ENCODE measurements at places on chromosomes 3 and 15.

- DNase-seq, result no peak
Measured at GRCh38 chr15:70258369-70259027, 160.8 kb upstream of the TLE3 start.

DNA sequence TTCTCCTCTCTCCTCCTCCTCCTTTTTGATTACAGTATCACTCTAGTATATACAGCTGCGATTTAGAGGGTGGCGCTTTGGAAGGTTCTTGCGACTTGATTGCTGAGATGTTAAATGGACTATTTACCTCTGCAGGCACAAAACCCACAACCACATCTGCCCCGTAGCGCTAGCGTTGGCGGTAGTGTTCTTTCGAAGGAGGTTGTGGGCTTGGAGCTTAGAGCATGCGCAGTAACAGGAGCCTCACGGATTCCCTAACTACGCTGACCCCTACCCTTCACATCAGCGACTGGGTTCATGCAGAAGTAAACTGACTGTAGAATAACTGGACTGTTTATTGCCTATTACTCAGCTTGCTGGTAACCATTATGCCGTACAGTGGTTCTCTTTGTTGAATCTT, 58.0 kb downstream of the CGGBP1 start:
- no peak for DNase-seq

DNA sequence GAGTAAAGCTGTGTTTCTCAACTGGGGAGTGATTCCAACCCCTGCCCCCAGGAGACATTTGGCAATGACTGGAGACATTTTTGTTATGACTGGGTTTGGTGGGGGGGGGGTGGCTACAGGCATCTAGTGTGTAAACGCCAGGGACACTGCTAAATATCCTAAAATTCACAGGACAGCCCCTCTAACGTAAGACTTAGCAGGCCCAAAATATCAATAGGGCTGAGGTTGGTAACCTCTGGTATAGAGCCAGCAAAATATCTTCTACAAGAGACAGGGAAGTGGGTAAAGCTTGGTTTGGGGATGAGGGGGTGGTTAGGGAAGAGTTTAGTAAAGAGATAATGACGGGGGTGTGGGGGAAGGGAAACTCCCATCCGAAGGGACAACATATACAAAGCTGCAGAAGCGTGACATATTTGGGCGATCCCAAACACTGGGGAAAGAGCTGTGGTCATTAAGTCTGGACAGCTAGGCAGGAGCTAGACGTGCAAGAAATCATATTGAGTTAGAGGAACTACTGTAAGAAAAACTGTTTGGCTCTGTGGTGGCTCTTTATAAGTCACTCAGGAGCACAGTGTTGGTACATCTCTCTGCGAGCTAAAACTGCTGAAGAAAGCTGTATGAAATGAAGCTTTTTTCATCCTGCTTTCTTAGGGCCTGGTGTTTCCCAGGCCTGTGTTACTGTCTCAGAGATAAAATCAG, 697 bp upstream of the TRIM69 start:
- DNase-seq, result no peak

DNA sequence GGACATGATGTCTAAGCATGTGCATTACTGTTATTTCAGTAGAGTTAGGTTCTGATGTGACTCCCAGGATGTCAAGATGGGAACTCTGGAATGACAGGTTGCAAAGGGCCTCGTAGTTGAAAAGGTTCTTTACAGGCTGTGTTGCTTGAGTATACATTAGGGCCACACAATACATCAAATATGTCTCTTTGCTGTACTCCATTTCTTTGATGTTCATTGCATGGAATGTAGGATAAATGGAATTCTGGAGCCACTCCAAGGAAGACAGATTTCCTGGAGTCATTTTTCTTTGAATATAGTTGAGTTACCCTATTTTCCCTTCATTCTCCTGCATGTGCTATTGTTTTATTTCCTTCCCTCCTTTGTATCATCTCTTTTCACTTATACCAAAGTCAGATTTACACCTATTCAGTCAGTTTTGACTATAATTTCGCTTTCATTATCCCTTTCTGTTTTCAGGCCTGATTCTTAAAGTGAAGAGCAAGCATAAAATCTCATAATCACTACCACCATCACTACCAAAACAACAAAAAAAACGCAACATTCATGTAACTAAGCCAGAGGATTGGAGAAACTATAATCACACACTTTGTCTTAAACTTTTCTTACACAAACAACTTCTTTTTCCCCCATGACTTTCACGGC, 61.2 kb upstream of the PTX3 start:
- no peak for DNase-seq

GRCh38 chr3:32401126-32401525, 9.5 kb downstream of the CMTM7 start:
- no peak for DNase-seq

DNA sequence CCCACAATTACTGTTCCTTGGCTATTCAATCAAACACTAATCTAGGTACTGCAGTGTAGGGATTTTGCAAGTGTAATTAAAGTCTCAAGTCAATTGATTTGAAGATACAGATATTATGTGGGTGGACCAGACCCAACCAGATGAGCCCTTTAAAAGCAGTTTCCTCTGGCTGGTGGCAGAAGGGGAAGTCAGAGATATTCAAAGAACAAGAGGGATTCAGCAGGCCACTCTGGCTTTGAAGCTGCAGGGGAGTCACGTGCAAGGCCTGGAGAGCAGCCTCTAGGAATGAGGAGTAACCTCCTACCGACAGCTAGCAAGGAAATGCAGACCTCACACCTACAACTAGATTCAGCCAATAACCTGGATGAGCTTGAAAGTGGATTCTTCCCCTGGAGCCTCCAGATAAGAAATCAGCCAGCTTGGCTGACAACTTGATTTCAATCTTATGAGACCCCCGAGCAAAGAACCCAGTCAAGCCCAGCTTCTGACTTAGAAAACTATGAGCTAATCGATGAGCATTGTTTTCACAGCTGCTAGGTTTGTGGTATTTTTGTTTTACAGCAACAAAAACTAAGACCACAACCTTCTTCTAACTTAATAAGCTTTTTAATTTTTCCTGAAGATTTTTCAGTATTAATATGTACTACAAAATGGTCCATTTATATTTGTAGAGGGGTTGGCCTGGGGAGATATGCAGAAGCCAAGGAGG, 13.4 kb downstream of the HACD2 start:
- DNase-seq, result no peak

DNA sequence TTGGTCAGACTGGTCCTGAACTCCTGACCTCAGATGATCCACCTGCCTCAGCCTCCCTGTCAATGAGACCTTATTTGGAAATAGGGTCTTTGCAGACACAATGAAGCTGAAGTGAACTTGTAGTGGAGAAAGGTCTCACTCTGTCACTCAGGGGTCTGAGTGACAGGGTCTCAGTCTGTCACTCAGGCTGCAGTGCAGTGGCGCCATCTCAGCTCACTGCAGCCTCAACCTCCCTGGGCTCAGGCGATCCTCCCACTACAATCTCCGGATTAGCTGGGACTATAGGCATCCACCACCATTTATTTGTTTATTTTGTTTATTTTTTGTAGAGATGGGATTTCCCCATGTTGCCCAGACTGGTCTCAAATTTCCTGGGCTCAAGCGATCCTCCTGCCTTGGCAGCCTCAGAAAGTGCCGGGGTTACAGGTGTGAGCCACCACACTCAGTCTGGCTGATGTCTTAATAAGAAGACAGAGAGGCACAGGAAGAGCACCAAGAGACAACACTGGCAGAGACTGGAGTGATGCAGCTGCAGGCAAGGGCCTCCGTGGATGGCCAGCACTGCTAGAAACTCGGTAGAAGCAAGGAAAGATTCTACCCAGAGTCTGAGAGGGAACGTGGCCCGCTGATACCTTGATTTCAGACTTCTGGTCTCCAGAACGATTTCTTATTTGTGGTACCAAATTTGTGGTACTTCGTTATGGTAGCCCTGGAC, 26.2 kb upstream of the RAF1 start:
- DNase-seq, result no peak

GRCh38 chr3:101271728-101272127, 48.6 kb downstream of the IMPG2 start:
- DNase-seq, result no peak

DNA sequence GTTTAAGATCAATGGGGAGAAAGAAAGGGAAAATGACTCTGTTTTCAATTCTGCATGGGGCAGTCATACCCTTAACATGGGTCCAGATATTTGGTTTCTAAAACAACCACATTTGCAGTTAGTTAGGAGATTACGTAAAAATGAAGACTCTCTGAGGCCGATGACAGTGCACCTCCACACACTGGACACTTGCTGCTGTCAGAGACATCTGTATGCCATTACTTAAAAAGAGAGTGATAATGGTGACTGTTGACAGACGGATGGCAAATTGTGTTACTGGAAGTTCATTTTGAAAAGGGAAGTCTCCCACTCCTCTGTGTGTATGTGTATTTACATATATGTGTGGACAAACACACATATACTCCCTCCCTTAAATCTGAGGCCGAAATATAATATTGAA, 304.5 kb upstream of the SEMA6D start:
- no peak for DNase-seq

GRCh38 chr3:58884453-58884852, 165.4 kb downstream of the CFAP20DC start:
- no peak for DNase-seq

GRCh38 chr3:59150039-59150438, 100.2 kb upstream of the CFAP20DC start:
- no peak for DNase-seq

DNA sequence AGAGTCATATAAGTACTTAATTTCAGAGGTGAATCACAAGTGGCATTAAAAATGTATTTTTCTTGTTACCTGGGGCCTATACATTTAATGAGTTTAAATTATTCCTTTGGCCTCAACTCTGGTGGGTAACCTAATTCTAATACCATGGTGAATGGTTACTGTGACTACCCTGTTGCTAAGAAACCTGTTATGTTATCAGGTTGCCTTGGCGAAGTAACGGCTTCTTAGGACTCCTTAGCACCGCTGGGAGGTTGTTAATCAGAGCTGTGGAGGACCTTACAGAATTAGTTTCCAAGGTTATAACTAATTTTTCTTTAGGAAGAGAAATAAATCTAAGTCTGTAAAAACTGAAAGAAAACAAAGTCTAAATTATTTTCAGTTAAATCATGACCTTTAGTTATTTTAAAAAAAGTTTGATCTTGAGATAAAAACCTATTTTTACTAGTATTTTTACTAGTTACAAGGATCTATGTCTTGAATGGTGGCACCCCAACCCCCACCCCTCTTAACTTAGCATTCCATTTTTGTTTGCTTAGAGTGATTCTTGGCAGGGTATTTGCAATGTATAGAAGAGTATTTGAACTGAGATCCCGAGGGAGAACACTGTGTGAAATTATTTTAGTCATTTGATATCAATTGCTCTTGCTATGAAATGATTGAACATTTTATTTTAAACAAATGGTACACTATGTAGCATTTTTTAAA, 155.5 kb downstream of the FNDC3B start:
- DNase-seq, result peak; percentile 65

- DNase-seq, result no peak
Measured at GRCh38 chr3:188539631-188540194, 385.8 kb downstream of the LPP start.

GRCh38 chr3:170180079-170180907, 1.2 kb downstream of the PHC3 start:
- DNase-seq, result no peak

DNA sequence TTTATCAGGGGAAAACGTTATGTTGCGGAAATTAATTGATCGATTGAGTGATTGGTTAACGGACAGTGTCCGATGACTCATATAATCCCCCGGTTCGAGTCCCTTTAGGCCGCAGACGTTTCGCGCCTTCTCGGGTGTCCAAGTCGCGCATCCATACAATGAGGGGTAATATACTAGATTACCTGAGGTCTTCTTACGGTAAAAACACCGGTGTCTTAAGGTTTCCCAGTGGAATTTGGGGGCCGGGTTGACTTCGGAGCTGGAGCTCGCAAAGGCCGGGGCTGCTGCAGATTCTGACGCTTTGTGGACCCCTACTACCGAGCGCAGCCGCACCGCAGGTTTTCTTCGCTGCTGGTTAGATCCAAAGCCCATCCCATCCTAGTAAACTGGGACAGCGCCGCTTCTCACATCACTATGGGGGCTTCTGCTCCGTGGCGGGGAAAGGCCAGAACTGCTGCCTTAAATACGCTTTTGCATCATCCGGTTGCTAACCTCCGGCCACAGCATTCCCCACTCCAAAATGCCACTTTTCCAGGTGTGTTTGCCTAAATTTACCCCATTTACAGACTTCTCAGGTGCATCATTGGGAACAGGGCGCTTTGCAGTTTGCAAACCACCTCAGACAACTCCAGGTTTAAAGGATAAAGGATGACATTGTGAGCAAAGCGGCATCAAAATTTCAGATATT, 858 bp upstream of the SACM1L start:
- no peak for DNase-seq

DNA sequence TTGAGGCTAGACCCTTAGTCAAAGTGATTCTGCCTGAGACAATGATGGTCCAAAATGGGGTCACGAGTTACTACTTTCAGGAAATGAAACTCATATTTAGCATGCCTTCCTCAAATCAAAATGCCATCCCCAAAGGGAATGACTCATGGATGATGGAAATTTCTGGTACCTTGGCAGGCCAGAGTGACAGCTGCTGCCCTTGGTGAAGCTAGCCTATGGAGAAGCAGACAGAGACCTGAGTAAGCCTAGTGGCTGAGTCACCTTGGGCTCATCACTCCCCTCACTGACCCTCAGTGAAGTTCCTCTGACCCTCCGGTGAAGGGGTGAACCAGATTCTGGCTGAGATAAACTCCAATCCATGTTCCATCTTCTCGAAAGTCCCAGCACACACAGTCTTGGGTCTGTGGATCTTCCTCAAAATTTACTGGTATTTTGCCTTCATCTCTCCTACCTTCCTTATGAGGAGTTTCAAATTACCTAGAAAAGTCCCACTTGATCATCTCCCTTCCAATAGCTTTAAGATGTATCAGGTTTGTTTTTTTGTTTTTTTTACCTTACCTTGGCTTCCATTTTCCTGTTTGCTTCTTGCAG, 54.5 kb upstream of the ABHD17C start:
- no peak for DNase-seq

- no peak for DNase-seq
Measured at GRCh38 chr3:63324621-63325020, 46.5 kb downstream of the SYNPR start.

DNA sequence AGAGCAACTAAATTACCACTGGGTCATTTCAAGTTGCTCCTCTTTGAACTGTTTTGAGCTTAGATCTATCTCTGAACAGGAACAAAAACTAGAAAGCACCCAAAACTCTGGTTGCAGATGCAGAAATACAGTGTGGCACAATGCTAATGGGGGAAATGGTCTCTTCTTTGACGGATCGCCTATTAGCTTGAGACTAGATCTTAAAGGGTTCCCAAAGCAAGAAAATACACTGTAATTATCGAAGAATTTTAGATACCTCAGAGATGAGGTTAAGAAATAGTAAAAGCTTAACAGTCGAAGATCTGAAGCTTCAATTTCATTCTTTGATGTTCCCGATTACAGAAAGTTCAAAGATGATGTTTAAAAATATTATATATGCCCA, 818 bp downstream of the PPP1R2 start:
- DNase-seq, result no peak

DNA sequence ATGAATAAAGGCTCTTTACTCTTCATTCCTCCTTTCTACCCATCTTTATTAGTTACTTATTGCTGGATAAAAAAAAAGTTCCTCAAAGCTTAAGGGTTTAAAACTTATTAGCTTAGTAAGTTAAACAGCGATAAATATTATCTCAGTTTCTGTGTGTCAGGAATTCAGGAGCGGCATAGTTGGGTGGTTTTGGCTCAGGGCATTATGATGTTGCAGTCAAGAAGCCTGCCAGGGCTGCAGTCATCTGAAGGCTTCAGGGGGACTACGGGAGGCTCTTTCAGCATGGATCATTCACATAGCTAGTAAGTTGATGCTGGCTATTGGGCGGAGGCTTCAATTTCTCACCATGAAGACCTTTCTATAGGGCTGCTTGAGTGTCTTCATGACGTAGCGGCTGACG, 1.9 kb upstream of the DLG1 start:
- DNase-seq, result no peak

GRCh38 chr3:15348246-15348645, 15.9 kb upstream of the SH3BP5 start:
- DNase-seq, result no peak

Measured in NCI-H774 (cell line).